ENCODE measurements at places on chromosomes 2 and 18. TPM values are rescaled to one million over a fixed set of nuclear protein-coding genes. Genes with fewer than 3 reads are reported as not detected.

DNA sequence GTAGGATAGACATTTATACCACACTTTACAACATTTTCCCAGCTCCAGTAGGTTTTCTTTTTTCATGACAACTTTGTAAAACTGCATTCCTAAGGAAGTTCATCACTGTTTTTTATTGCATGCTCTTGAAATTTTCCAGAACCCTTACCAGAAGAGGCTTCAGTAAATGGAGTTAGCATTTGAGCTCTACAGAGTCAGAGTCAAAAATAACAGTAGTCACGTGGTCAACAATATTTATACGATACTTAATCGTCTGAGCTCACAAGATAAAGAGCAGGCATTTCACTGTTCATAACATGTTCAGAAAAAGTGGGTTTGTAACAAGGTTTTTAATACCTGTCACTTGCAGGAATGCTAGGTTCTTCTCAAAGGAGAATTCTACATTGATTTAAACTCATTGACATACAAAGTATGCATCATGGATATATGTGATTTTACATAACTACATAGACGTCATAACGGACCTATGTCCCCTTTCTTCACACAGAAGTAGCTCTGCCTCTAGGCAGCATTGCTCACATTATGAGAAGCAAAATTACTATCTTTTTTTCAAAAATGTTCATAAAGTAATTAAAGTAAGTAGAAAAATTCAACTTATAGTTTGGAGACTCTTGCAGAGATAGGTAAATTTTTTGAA lies 187.0 kb upstream of the COL3A1 start:
- peaks cover 9% of the 10 kb centered on the region for H3K4me1 ChIP-seq
- peak; percentile 88 for DNase-seq
- no peak overlapping the region for H3K4me3 ChIP-seq
- no peaks in the 10 kb centered on the region for H3K36me3 ChIP-seq

DNA sequence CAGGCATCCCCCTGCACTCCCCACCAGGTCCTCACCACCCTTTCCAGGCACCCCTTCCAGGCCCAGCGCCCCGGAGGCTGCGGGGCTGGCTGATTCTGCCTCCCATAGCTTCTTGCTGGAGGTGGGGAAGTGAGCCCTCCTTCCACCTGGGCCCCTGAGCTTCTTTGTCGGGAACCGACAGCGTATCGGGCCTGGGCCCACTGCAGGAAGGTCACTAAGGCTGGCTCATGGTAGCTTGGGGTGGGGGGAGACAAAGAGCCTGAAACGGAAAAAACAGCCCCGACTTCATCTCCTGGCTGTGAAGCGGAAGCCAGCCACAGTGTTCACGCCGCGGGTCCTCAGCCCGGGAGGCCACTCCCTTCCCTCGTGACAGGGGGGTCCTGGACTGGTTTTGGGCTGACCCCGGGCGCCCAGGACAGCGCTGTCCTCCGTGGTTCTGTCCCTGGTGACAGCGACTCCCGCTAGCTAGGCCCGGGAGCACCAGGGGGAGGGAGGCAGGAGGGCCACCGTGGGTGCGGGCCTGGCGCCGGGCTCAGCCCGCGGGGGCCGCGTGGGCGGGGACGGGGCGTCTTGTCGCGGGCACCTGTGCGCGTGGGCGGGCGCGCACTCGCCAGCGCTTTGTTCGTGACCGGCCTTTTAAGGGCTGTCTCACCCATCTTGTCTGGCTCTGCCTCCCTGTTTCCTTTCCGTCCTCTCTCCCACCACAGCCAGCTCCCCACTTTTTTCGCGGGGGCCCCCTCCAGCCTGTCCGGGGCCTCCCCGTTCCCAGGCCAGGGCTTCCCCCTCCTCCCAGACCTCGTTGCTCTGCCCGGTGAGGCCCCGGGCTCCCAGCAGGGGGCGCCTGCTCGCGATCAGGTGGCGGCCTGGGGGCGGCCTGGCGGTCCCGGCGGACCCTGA lies 64.9 kb downstream of the DNMT3A start:
- H3K27me3 ChIP-seq, result no peaks in the 10 kb centered on the region
- peaks cover 23% of the 10 kb centered on the region for H3K36me3 ChIP-seq
- H3K4me3 ChIP-seq, result no peak overlapping the region

DNA sequence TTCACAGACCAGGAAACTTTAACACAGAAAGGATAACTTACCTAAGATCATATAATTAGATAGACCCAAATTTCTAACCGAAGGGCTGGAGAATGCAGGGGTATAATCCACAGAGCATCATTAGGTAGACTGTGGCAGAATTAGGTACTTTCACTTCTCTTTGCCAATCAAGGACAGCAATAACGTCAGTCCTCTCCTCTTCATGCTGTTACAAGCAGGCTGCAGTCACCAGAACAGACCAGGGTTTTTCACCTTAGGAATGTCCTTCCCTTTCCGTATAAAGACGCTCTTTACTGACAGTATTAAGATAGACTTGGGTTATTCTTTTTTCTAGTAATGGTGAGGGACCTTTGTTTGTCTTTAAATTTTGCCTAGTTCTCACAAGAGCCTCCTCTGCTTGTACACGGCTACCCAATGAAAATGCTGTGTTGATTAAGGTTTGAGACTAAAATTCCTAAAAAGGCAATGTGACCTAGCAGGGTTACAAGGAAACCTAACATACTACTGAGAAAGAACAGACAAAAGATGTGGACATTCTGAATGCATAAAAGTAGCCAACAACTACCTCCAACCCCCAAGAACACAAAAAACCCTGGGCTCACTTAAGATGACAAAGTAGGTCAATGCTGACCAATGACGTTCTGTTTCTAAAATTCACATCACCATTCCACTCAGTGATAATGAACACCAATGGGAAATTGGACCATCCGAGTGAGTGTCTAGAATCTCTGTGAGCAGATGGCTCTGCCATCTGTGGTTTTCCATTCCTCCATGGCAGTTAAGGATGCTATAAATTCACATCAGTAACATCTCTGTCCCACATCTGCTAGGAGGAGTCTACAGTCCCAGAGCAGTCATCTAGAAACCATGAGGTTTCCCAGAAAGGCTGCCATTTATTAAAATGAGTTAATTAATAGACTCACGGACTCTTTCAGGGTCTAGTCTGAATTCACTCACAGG lies 2.1 kb downstream of the PDIA6 start:
- H3K4me1 ChIP-seq, result peaks cover 10% of the 10 kb centered on the region
- no peaks in the 10 kb centered on the region for H3K27me3 ChIP-seq
- H3K36me3 ChIP-seq, result peaks cover 3% of the 10 kb centered on the region
- peak overlapping the region; percentile 15 for H3K4me3 ChIP-seq

The RABL2A gene
- total RNA-seq, result 2.8 TPM

DNA sequence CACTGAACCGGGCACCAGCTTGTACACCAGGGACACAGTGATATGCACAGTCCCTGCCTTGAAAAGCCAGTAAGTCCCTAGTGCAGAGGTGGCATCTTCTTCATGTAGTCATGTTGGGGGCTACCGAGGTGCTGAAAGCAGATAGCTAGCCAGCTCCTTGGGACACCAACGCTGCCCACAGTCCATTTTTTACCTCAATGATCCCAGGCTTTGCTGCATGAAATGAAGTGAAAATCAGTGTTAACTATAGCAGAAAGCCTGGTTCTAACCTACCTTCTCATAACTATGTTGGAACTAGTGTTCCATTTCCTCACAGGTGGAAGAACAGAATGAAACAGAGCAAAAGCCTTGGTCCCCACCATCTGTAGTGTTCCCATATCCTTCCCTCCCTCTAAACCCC lies 66.6 kb upstream of the EML6 start:
- no peak for DNase-seq
- H3K36me3 ChIP-seq, result peaks cover 48% of the 10 kb centered on the region
- H3K27me3 ChIP-seq, result no peaks in the 10 kb centered on the region
- H3K4me1 ChIP-seq, result peaks cover 6% of the 10 kb centered on the region
- H3K4me3 ChIP-seq, result no peak overlapping the region
- H3K27ac ChIP-seq, result no peak overlapping the region

The UGT1A4 gene
- not detected for total RNA-seq

- peak; percentile 72 for DNase-seq
- no peaks in the 10 kb centered on the region for H3K27me3 ChIP-seq
- peak overlapping the region; percentile 87 for H3K27ac ChIP-seq
Observed at GRCh38 chr2:217293607-217294006, 433.7 kb upstream of the TNP1 start.

The AMMECR1L gene
- total RNA-seq, result 14.0 TPM

The PIEZO2 gene
- total RNA-seq, result 3.3 TPM

DNA sequence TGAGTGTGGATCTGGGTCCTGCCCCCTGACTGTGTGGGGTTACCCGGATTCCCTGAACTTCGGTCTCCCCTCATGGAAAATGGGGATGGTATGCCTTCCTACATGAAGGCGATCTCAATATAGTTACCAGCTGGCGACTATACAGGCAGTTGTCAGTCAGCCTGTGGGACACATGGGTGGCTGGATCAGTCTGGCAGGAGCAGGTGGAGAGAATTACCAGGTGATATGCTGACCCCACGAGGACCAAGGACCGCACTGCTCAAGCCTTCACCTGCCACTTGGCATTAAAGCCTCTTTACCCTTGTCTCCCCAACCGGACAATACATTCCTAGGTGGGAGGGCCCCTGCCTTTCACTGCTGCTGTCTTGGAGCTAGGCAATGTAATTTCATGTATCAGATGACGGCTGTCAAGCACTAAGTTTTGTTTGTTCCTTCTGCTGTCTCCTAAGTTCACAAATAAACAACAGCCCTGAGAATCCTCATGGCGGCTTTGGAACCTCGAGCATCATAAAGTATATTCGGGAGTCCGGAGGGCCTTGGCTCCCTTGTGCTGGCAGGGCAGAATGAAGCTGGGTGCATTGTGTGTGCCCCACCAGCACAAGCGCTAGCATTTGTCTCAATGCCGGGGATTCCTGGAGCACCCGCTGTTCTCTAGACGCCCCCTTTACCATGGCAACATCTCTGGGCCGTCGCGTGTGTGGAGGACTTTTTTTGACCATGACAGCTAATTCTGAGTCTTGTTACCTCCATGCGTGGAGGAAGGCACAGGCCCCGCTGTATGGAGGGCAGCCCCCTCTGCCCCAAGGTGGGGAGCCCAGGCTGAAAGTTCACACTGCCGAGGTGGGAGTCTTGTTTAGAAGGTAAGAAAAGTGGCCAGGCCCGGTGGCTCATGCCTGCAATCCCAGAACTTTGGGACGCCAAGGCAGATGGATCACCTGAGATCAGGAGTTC lies 48.6 kb downstream of the PDCL3 start:
- DNase-seq, result no peak
- H3K4me3 ChIP-seq, result no peak overlapping the region
- no peak overlapping the region for H3K27ac ChIP-seq
- H3K4me1 ChIP-seq, result no peaks in the 10 kb centered on the region

GRCh38 chr2:83650161-83650560 lies 808.9 kb downstream of the SUCLG1 start:
- H3K4me1 ChIP-seq, result no peaks in the 10 kb centered on the region
- DNase-seq, result no peak
- H3K4me3 ChIP-seq, result no peak overlapping the region
- H3K36me3 ChIP-seq, result no peaks in the 10 kb centered on the region
- H3K27me3 ChIP-seq, result no peaks in the 10 kb centered on the region

GRCh38 chr2:219508971-219509779 lies 5.1 kb upstream of the ASIC4 start:
- peaks cover 29% of the 10 kb centered on the region for H3K36me3 ChIP-seq
- H3K27me3 ChIP-seq, result peaks cover 38% of the 10 kb centered on the region
- peaks cover 5% of the 10 kb centered on the region for H3K4me1 ChIP-seq

DNA sequence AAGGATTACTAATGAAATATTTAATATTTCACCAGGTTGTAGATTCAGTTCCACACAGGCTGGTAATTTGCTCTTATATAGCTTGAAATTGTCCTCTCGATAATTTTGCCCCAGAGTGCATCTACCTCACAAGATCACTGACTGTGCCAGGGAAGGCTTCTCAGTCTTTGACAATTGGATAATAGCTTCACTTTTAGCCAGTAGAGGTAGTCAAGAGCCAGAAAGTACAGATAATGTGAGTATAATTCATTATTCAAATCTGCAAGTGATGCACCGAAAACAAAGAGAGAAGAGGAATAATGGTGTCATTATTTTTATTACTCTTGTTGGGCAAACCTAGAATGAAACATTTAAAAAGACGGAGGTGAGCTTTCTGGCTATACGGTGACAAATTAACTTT lies 292.8 kb downstream of the EN1 start:
- no peaks in the 10 kb centered on the region for H3K36me3 ChIP-seq
- H3K4me3 ChIP-seq, result no peak overlapping the region
- DNase-seq, result no peak
- H3K4me1 ChIP-seq, result no peaks in the 10 kb centered on the region

The FSIP2 gene
- under 0.01 TPM for total RNA-seq

The FBLN7 gene
- under 0.01 TPM for total RNA-seq

DNA sequence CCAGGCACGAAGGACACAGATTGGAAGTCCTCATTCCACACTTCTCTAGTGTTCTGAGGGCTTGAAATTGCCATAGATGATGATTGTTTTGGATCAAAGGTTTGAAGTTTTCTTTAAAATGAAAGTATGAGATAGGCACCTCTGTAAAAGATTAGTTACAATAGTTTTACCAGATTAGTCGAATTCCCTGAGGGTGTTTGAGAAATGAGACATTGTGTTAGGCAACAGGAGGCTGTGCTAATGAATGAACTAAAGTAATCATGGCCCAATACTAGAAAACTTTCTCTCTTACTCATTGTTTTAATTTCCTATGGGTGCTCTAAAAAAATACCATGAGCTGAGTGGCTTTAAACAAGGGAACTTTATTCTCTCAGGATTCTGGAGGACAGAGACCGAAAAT lies 421.7 kb downstream of the RNF144A start:
- H3K27ac ChIP-seq, result no peak overlapping the region
- H3K36me3 ChIP-seq, result no peaks in the 10 kb centered on the region
- H3K27me3 ChIP-seq, result no peaks in the 10 kb centered on the region
- DNase-seq, result no peak
- no peak overlapping the region for H3K4me3 ChIP-seq
- H3K4me1 ChIP-seq, result no peaks in the 10 kb centered on the region

DNA sequence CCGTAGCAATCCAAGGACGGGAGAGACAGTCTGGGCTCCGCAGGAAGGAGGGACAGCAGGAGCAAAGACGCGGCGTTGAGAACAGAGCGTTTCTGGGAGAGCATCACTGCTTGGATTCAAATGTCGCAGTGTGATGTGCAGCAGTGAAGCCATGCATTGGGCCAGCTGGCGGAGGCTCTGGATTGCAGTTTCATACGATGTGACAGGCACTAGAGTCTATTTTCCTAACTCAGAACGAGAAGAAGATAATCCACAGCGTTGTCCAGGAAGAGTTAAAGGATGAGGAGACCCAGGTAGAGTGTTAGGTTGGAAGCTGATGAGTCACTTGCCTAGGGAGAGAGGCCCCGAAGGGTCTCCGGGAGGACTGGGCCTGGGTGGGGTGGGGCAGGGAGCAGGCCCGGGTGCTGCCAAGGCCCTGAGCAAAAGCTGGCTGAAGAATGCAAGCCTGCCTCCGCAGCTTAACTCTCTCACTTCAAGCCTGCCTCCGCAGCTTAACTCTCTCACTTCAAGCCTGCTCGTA lies 17.7 kb upstream of the SEMA4C start:
- no peak for DNase-seq
- no peak overlapping the region for H3K27ac ChIP-seq
- H3K4me1 ChIP-seq, result peaks cover 14% of the 10 kb centered on the region
- H3K27me3 ChIP-seq, result peaks cover 3% of the 10 kb centered on the region
- no peak overlapping the region for H3K4me3 ChIP-seq

The GPR39 gene
- total RNA-seq, result 9.0 TPM

The LRRC30 gene
- not detected for total RNA-seq

All from IMR-90 (cell line).